Fibroblast of upper back skin (primary cell): ENCODE measurements at places on chromosomes 13 and 19.

- no peak for DNase-seq
These were observed 11.8 kb downstream of the PGLS start for GRCh38 chr19:17522988-17523872.

GRCh38 chr13:100826441-100826840, 151.8 kb upstream of the TMTC4 start:
- DNase-seq, result no peak

GRCh38 chr19:10981252-10981895, 20.5 kb downstream of the SMARCA4 start:
- no peak for DNase-seq

DNA sequence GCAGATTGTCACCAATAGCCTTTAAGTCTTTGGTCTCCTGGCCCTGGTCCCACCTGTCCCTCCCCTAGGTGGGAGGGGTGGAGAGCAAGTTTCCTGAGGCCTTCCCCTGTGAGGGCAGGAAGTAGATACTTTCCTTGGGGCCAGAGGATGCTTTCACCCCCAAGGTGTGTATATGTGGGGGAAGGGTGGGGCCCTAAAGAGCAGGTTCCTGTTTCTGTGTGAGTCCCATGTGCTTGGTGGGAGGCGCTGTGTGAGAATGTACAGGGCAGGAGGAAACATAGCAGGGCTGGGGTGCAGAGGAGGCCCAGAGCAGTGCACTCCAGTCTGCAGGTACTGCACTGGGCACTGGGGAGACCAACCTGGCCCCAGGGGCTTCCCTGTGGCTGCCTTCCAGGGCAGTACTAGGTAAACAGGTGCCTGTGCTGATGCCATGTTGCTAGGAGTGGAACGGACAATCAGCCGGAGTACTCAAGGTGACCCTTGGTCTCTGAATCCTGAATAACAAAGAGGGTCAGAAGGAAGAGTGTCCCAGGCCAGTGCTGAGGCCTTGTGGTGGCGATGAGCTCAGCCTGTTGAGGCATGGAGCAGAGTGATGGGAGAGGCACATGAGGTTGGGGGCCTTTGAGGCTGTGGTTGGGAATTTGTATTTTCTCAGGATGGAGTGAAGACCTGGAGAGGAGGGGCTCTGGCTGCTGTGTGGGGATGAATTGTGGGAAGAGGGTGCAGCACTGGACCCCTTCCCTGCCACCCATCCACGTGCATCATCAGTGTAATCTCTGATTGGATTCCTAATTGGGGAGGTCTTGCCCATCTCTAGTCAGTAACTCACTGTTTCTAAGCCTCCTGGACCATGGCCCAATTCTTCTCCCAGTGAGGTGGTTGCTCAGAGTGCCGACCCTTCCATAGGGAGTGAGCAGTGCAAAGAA, 5.1 kb downstream of the EGLN2 start:
- no peak for DNase-seq

DNA sequence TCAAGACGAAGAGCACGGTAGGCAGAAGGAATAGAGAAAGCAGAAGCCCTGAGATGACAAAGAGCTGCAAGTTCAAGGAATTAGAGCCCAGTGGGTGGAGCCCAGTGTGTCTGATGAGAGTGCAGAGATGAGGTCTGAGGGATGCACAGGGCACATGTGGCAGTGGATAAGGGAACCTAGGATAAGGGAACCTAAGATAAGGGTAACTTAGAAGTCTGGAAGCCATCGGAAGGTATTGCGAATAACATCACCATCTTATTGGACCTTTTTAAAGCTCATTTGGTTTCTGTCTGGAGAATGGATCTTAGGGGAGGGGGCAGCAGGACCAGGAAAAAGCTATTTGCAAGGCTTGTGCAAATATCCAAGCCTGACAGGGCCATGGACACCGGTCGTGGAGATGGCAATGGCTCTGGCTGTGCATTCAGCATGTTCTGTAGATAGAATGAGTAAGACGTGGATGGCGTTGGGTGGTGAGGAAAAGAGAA, 1.3 kb downstream of the FPR3 start:
- no peak for DNase-seq

GRCh38 chr13:104817271-104817670, 1718.2 kb downstream of the EFNB2 start:
- DNase-seq, result no peak

DNA sequence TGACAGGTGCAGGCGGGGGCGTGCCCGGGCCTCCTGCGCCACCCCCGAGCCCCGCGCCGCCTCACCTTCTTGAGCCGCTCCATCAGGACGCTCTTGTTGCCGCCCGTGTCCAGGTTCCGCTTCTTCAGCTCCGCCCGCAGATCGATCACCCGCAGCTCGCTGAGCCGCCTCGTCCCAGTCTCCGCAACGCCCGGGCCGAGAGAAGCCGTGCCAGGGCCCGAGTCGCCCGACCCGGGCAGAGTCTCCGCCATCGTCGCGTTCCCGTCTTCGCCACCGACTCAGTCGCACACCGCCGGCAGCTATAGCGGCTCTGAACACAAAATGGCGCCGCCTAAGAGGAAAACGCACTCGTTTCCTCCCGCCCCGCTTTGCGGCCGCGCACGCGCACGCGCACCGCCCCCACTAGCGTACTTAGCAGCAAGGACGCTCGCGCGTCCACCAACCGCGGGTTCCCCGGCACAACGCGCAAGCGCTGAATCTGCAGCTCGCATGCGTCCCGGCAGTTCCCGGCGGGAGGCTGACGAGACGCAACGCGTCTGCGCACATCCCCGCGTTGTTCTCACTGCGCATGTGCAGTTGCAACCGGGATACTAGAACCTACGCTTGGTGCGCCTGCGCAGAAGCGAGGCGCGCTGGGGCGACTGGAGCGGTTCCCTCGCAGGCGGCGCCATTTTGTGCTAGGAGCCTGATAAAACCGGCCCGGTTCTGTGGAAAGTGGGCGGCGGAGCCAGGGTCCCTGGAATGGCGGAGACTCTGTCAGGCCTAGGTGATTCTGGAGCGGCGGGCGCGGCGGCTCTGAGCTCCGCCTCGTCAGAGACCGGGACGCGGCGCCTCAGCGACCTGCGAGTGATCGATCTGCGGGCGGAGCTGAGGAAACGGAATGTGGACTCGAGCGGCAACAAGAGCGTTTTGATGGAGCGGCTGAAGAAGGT, at the start of the genes SAFB and SAFB2:
Gene SAFB (plus strand): TSS at position 619 of the 932 bp plus-strand sequence. CDS start 123 bp downstream, at position 742.
Gene SAFB2 (minus strand): TSS at position 312 of the 932 bp plus-strand sequence. CDS start 61 bp downstream, at position 251.
- peak; percentile 99 for DNase-seq

DNA sequence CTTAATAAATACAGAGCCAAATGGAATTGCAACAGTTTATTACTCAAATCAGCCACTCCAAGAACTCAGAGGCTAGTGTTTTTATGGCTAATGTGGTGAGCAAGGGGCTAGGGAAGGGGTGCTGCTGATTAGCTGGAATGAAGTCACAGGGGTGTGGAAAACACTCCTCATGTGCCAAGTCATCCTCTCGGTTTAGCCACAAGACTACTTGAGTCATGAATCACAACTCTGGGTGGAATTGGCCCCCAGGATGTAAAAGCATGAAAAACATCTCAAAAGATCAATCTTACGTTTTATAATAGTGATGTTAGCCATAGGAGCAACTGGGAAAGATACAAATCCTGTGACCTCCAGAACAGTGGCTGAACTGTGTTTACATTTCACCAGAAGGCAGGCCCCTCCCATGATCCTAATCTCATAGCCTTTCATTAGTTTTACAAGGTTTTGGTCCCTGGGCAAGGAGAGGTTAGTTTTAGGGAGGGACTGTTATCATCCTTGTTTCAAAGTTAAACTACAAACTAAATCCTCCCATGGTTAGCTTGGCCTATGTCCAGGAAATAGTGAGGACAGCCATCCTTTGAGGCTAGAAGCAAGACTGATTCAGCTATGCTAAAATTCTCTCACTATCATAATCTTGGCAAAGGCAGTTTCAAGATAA, 2020.1 kb upstream of the PCDH20 start:
- DNase-seq, result peak; percentile 100

DNA sequence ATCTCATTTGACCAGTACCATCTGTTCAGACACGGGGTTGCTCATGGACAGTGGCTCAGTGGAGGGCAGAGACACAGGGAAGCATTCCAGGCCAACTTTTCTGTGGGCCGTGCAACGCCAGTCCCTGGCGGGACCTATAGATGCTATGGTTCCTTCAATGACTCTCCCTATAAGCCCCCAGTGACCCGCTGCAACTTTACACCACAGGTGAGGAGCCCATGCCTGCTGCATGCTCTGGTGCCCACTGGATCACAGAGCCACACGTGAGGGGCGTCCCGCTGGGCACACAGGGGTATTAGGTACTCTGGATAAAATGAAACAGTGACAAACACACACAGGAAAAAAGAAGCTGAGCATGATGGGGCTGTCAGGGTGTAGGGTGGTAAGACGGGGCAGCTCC, 34.3 kb downstream of the LAIR2 start:
- DNase-seq, result no peak

DNA sequence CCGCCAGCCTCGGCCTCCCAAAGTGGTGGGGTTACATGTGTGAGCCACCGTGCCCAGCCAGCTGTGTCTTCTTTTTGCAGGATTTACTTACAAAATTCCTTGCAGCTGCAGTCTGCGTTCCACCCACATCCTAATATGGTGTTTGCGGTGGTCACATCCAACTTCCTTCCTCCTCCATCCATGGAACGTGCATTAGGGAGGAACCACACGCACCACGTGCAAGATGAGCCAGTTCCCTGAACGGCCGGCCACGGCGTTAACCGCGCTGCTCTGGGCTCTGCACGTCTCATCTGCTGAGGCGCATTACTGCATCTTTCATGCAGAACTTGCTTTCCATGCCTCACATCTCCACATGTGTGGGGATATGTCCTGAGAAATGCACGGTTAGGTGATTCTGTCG, 13.0 kb upstream of the SIGLEC11 start:
- no peak for DNase-seq
